Vagina (tissue), 2 donors: ENCODE measurements at places on chromosomes 3 and 15.
A peak's percentile ranks its signal among the peaks of the same experiment; 100 is the strongest.

DNA sequence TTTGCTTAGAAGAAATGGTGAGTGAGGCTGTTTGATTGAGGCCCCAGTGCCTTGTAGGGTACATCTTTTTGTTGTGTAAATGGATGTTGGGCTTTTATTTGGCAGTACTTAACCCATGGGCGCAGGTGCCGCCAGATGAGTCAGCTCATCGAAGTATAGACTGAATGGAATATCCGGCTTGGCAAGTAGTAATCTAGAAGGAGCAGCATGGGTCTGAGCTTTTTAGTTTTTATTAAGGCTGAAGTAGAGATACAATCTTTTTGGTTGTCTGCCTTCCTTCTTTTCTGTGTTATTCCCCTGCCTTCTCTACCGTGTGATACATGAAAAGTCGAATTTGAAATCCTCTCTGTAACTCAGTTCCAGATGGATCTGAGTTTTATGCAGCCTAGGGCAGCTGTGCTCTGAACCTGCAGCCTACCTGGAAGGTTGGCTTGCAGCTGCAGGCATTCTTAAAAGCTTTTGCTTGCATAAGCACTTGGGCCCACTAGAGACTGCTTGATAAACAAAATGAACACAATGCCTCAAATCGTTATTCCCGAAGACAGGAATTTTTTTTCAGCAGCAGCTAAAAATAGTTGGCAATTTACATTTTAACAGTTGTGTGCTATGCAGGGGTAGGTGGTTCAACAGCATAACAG lies 177.5 kb upstream of the CGNL1 start:
- DNase-seq = no peak

GRCh38 chr3:31165399-31165860 lies 271.0 kb upstream of the GADL1 start:
- no peak for DNase-seq

DNA sequence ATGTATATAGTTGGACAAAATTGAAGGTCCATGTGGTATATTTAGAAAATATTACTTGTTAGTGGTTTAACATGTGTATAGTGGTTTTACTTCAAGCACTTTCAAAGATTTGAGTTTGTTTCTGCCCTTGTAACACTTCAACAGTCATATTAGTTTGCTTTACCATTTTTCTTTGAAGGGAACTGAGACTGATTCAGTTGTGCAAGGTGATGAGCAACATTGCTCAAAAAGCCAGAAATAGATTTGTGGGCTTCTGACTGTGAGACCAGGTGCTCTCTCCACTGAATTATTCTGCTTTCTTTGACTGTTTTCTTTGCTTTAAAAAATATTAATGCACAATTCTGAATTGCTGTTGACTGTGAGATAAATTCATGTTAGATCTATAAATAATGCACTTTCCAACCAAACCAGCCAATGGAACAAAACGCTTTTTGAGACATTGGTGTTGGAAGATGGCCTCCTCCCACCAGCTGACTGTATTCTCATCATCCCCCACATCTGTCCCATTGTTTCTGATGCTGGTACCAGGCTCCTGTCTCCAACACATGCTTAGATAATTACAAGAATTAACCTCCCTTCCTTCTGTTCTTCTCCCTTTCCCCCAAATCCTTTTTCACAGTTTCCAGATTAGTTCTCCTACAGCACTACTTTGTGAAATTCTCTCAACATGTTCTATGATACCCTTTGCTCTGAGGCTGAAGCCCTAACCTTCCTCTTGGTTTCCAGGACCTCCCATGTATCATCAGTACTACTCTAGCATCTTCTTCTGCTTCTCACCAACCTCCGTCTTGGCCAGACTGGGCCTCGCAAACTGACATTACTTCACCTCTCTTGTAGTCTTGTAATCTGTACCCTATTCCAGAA lies 27.9 kb downstream of the PLCL2 start:
- no peak for DNase-seq

GRCh38 chr15:31489801-31490646 lies 163.4 kb downstream of the KLF13 start:
- DNase-seq = peak; percentile 90

DNA sequence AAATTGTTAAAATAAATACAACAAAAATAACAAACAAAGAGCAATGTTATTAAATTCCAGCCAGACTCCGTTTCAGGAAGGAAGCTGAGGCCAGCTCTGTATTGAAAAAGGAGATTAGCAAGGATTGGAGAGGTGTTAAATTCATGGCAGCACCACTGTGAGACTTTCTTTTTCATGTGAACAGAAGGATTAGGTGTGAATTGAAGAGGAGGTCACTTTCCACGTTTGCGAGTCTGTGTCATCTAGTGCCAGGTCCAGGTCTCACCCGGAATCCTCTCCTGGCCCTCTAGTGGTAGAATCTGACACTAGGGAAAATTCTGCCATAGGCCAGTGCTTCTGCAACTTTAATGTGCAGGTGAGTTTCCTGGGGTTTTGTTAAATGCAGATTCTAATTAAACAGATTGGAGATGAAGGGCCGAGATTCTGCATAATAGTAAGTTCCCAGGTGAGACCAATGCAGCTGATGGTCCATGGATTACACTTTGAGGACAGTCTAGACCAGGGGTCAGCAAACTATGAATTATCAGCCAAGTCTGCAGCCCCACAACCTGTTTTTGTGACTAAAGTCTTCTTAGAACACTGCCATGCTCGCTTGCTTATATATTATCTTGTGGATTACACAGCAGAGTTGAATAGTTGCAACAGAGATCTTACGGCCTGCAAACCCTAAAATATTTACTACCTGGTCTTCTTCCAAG lies 9.2 kb upstream of the SLC6A1 start:
- DNase-seq = no peak
